ENCODE measurements at places on chromosomes 3 and 15. TPM values are rescaled to one million over a fixed set of nuclear protein-coding genes. Genes with fewer than 3 reads are reported as not detected.

- DNase-seq = no peak
Observed at GRCh38 chr3:113261063-113261625, 49.8 kb downstream of the BOC start.

DNA sequence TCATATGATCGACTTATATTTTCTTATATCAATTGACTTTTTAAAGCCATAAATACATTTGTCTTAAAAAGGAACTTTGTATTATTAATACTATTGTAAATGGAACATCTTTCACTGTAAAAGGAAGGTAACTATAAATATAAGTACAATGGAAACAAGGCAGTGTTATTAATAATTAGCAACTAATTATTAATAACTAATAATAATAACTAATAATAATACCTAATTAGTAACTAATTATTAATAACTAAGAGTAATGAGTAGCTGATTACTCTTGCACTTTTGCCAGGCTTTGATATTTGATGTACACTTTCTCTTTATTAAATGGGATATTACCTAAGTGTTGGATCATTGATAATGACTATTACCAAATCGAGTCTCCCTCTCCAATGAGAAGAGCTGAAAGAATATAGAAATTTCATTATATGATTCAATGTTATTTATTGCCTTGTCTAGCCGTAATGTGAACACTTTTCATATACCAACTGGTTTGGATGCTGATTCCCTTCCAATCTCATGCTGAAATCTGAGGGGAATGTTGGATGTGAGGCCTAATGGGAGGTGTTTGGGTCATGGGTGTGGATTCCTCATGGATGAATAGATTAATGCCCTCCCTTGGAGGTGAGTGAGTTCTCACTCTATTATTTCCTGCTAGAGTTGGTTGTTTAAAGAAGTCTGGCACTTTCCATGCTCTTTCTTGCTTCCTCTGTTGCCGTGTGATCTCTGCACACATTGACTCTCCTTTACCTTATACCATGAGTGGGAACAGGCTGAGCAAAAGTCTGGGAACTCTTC is 202.1 kb upstream of the ZBTB20 start:
- no peak for DNase-seq

- DNase-seq = no peak
Observed at GRCh38 chr3:113262304-113262665, 50.9 kb downstream of the BOC start.

GRCh38 chr3:71907996-71908395 is 123.0 kb upstream of the PROK2 start:
- no peak for DNase-seq

DNA sequence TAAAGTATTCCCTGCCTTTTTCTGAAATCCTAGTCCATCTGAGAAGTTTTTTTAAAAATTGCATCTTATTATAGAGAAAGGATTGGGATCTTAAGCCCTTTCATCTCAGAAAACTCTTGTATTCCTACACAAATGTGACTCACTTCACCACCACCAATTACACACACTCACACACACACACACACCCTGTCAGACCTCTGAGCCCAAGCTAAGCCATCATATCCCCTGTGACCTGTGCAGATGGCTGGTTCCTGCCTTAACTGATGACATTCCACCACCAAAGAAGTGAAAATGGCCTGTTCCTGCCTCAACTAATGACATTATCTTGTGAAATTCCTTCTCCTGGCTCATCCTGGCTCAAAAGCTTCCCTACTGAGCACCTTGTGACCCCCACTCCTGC is 1181.9 kb downstream of the ROBO2 start:
- no peak for DNase-seq

GRCh38 chr3:38960953-38961622 is 90.7 kb downstream of the SCN11A start:
- peak; percentile 9 for DNase-seq

GRCh38 chr3:36923981-36924743 is 20.7 kb downstream of the TRANK1 start:
- DNase-seq = no peak

DNA sequence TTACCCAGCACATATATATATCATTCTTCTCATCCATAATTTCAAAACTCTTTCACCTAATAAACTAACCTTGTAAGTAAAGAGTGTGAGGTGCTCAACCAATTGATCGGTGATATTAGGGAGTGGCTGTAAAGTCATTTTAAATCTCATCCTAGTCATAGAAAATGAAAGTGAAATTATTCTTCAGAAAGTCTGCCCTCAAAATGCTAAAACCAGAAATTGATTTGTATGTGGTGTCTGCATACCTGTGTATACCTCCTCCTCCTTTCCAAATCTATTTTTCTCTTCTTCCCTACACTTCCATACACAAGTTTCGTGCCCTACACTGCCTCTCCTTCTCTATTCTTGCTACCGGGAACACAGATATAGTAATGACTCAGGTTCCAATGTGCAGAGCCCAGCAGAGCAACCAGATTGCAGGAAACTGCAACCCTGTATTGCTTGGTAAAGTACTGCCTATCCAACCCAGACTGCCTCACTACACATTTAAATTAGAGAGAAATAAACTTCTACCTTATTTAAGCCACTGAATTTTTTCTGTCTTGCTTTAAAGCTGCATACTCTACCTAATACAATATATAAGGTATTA is 7.4 kb upstream of the TBC1D5 start:
- DNase-seq = no peak

DNA sequence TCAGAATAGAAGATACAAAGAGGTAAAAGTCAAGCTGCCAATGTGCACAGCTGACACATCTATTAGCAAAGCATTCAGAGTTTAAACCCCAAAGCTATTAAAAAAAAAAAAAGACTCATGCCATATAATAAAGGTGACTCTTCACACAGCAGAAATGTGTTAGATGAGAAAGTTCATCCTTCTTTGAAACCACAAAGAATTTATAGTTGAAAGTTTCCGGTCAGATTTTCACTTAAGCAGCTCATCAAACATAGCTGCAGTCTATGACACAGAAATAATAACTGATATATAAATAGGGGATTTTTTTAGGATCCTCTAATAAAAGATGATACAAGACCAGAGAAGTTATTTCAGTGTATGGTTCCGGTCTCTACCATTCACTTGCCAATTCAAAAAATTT is 76.6 kb downstream of the WWTR1 start:
- DNase-seq = no peak

- DNase-seq = no peak
Observed at GRCh38 chr15:24734396-24734795, 58.8 kb downstream of the NPAP1 start.

GRCh38 chr15:74716651-74717050 is 8.7 kb downstream of the CYP1A1 start:
- DNase-seq = no peak

DNA sequence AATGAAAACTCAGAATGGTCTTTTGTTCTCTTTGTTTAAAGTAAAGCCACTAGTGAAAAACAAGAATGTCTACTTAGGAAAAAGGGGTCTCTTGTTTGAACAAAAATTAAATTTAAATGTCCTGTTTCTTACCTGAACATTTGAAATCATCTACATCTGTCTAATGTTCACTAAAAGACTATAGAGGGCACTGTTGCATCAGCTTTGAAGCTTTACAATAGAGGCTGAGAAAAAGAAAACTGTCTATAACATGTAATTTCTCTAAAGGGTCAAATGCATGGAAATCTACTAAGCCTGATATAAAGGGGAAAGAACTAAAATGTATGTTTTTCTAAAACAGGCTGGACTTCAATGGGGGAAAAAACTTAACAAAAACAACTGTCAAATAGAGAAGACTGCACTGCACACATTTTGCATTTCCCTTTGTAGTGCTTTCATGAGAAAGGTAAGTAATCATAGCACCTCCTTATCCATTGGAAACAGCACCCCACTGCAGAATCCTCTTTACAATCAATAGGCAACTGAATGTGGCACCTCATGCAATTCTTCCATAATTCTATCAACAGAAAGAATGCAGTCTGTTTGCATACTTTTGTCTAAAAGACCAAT is 26.3 kb downstream of the DPH6 start:
- no peak for DNase-seq

GRCh38 chr3:15217841-15218267 is 11.8 kb downstream of the CAPN7 start:
- DNase-seq = no peak

- DNase-seq = peak; percentile 39
Observed at GRCh38 chr3:168249550-168250414, 154.1 kb upstream of the GOLIM4 start.

- DNase-seq = no peak
Observed at GRCh38 chr3:47404431-47404876, 23.6 kb downstream of the PTPN23 start.

DNA sequence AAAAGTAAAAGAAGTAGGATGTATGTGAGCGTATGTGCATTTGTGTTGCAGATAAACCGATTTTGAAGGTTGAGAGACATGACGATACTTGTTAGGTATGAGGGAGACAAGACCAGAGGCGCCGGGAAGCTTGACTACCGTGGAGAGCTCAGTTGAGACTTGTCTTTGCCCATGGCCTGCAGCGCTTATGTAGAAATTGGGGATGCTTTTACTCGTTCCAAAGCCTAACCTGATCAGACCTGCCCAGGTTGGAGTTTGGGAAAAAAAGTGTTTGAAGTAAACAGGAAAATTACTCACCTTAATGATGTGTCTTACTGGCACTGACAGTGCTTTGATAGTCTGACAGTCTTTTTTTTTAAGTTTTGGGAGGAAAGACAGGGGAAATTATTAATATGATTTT is 202.8 kb downstream of the TP63 start:
- DNase-seq = no peak

- no peak for DNase-seq
Observed at GRCh38 chr15:74664028-74664616, 31.7 kb downstream of the EDC3 start.

DNA sequence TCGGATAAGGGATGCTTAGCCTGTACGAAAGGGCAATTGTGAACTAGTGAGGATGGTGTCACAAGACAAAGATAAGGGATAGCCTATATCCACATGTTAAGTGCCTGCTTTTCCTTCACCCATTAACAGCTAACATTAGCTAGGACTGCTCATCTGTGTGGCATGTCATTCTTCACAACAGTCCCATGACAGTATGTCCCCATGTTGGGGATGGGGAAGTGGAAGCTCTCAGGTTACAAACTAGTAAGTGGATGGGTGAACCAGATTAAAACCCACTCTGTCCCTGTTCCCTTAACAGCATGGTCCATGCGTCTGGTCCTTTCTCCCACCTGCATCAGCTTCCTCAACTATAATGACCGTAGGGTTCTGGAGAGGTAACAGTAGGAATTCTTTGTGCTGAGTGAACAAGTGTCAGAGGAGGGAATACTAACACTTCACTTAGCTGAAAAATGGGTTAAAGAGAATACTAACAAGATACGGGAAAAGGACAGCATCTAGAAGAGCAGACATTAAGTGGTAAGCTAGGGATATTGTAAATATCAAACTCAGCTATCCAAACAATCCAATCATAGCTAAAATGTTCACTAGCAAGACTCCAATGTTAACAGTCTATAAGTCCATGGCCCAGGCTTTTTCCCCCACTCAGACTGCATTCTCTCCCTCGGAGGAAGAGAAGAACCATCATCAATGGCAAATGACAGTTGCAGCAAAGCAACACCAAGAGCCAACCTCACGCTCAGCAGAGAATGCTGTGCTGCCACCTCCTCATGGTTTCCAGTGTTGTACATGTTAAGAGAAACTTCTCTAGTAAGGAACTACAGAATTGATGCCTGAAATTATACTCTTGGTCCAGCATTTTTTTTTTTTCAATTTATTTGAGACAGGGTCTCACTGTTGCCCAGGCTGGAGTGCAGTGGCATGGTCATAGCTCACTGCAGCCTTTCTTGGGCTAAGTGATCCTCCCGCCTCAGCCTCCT is 5.0 kb downstream of the RPLP1 start:
- no peak for DNase-seq

The SPTBN5 gene
- total RNA-seq = 0.19 TPM

The NRROS gene
- total RNA-seq = 22.0 TPM

The FGF7 gene
- not detected for total RNA-seq

The SLC2A2 gene
- not detected for total RNA-seq

The ADCY5 gene
- total RNA-seq = not detected

The ENTPD3 gene
- not detected for total RNA-seq

The ANKRD34C gene
- not detected for total RNA-seq
